AG09309 (cell line): ENCODE measurements at places on chromosomes 7 and 10.

- DNase-seq: no peak
Observed at GRCh38 chr7:41024126-41024525, 678.8 kb downstream of the INHBA start.

- DNase-seq: no peak
Observed at GRCh38 chr10:52027055-52027705, 286.9 kb upstream of the DKK1 start.

GRCh38 chr10:119103241-119103902 is 541 bp upstream of the DENND10 start:
- DNase-seq: no peak

DNA sequence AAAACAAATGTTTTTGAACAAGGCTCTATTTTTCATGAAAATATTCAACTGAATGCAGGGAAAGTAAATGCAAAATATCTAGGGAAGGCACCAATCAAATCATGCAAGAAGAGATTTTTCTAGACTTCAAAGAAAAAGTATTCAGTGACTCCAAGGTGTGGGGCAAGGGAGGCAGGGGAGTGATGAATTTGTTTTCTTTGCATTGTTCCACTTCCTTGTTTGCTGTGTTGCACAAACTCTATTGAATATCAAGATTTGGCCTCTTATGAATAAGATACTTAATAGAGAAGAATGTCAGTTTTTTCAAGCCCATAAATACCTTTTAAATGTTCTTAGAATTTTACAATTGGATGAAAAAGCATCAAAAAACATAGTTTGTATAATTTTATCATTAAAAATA is 26.4 kb downstream of the STEAP1 start:
- no peak for DNase-seq

DNA sequence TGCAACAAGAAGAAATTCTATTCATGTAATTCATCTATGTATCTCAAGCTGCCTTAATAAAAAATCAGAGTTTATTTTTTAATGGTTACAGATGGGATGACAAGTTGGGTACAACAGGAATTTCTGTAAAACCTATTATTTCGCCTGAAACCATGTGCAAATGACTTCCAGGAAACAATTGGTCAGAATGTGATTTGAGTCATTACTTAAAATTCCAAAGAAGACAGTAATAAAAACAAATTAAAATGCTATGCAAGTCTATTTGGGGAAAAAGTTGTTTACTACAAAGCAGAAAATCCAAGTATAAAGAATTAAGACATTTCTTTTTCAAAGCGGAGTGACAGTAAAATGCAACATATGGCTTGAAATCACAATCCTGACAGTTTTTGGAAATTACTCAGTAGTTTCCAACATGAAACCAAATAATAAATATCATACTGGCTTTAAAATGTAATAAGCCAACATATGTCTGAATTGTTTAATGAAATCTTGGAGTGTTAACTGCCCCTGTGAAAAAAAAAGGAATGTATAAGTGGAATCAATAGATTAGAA is 41.5 kb upstream of the SEMA3C start:
- peak; percentile 52 for DNase-seq

- no peak for DNase-seq
Observed at GRCh38 chr7:25402532-25402931, 174.2 kb upstream of the NPVF start.

GRCh38 chr10:71451754-71452153 is 55.0 kb downstream of the CDH23 start:
- DNase-seq: no peak

DNA sequence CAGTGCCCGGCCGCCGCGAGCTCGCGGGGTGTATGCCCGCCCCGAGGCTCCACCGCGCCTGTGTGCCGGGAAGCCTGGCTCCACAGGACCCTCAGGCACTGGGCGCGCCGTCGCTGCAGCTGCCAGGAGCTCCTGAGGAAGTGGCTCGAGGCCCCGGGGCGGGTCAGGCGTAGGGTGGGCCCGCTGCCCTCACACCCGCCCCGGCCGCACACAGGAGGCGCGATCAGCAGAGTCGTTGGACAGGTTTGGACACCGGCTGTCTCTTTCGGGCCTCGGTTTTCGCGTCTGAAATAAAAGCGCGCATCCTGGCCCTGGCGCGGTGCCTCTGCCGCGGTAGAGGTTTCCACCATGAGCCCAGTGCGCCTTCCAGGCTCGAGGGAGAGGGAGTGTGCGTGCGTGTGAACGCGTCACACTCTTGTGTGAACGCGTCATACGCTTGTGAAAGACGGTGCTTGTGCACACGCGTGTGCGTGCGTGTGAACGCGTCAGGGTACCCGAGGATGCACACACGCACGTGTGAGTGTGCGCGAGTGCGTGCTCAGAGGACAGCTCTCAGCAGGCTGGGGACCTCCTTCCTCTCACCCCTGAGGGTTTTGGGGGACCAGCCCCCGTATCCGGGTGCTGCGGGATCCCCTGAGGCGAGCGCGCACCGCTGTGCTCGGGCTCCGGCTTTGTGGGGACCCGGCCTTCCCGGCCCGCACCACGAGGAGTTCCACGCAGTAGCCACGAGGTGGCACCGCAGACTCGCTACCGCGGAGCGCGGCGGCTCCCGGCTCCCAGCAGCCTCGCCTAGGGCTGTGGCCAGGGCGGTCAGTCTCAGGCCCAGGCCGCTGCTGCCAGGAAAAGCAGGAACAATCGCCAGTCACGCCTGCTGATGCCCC is 83.8 kb downstream of the BMS1 start:
- peak; percentile 5 for DNase-seq

DNA sequence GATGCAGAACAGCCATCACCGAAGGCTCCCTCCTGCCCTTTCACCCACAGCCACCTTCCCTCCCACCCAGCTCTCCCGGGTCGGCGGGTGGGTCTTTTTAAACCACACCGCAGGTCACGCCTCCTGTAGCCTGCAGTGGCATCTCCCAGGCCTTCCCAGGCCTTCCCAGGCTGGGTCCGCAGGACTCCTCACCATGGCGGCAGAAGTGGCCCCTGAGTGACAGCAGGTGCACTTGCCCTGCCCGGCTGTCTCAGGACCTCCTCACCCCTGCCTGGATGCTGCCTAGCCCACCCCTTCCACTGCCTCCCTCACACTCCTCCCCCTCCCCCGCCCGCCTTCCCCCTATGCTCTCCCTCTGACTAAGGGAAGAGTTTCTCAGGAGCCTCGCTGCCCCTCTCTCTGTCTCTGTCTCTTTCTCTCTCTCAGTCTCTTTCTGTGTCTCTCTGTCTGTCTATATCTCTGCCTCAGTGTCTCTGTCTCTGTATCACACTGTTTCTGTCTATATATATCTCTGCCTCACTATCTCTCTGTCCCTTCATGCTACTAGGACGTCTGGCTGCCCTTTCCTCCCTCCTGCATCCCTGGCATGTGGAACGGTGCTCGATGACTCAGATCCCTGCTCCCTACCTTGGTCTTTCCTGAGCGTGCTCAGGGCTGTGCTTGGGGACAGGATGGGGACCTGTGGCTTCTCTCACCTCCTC is 57.5 kb downstream of the GLRX3 start:
- no peak for DNase-seq

DNA sequence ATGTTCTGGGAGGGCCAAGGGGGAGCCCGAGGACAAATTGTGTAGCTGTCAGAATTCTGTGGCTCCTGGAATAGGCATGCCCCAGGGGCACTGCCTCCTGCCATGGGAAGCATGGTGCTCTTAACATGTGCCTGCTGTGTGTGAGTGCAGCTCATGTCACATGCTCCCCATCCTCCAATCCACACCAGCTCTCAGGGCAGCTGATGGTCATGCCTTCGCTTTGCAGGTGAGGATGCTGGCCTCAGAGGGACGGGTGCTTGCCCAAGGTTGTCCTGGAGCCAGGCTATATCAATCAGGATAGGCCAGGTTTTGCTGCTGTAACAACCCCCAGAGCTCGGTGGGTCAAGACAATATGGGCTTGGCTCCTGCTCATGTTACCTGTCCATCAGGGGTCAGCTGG is 303.4 kb downstream of the RPS24 start:
- DNase-seq: no peak

GRCh38 chr10:22110761-22111160 is 107.1 kb downstream of the EBLN1 start:
- no peak for DNase-seq

GRCh38 chr7:54778696-54779540 is 19.9 kb upstream of the SEC61G start:
- DNase-seq: no peak
